ENCODE measurements at places on chromosomes 1 and 21.

DNA sequence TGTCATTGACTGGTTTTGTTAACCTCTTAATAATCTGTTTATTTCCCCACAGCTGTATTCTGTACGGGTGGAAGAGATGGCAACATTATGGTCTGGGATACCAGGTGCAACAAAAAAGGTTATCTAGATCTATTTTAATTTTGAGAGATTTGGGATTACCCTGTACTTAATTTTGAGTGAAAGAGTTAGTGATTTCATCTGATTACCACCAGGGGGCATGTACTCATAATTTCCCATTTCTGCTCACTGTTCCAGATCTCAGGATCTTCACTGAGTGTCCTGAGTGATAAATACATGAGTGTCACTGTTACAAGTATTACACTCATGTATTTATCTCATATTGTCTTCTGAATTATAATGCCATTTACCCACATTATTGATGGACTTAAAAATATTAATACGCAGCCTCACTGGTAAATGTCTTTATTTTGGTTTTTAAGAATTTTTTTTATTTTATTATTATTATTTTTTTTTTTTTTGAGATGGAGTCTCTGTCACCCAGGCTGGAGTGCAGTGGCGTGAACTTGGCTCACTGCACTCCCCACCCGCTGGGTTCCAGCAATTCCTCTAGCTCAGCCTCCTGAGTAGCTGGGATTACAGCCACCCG lies 27.4 kb downstream of the DTL start:
- DNase-seq: no peak

DNA sequence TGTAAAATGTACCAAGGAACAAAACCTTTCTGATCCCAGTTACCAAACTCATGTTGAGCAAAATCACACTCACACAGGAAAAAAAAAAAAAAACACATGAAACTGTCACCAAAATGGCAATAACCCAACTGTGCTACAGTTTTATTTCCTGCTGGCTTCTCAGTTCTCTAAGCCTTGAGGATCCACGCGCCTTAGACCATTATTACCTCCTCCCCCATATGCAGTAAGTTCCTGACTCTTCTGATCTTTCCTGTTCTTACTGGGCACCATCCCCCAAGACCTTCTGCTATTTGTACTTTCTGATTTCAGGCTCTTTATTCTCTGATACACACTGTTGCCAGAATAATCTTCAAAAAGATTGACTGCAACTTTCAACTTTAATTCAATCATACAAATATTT lies 79.6 kb downstream of the SLC45A1 start:
- peak; percentile 15 for DNase-seq

- peak; percentile 59 for DNase-seq
These were observed 112.1 kb downstream of the HLCS start for GRCh38 chr21:36854391-36854790.

- DNase-seq: no peak
These were observed 425 bp downstream of the DDR2 start for GRCh38 chr1:162632698-162633080.

GRCh38 chr1:218524526-218524925 lies 179.4 kb downstream of the TGFB2 start:
- DNase-seq: no peak

- DNase-seq: no peak
These were observed 34.0 kb downstream of the DIRAS3 start for GRCh38 chr1:68016381-68016780.

- DNase-seq: no peak
These were observed 30.4 kb downstream of the JUN start for GRCh38 chr1:58753431-58753866.

DNA sequence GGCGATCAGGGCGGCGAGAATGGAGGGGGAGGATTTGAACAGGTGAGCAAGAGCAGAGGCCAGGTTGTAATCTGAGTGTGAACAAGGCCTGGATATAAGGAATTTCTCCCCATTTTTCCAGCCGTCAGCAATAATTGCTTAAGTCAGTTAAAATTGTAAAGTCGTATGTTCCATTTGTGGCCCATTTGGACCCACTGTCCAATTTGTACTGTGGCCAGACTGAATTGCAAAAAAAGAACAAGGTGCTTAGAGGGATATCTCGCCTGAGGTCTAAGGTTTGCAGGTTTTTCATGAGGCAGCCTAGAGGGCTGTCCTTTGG lies 1.0 kb downstream of the ERVH48-1 start:
- DNase-seq: no peak

GRCh38 chr21:41932191-41932575 lies 21.6 kb downstream of the C2CD2 start:
- DNase-seq: no peak

GRCh38 chr1:92975551-92976232 lies 14.4 kb upstream of the DIPK1A start:
- DNase-seq: no peak

DNA sequence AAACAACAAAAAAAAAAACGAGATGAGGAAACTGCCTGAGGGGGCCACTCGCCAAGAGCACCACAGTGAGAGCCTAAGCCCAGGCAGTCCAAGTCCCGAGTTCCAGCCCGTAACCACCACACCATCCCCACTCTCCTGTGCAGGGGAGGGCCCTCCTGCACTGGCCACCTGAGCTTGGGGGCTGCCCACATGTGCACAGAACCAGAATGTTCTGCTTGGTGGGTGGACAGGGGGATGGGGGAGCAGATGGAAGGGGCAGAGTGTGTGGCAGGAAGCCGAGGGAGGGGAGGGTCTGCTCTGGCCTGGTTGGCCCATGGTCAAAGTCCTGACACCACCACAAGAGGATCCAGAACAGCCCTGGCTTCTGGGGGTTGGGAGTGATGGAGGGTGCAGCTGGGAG lies 17.6 kb downstream of the ADPRS start:
- no peak for DNase-seq

DNA sequence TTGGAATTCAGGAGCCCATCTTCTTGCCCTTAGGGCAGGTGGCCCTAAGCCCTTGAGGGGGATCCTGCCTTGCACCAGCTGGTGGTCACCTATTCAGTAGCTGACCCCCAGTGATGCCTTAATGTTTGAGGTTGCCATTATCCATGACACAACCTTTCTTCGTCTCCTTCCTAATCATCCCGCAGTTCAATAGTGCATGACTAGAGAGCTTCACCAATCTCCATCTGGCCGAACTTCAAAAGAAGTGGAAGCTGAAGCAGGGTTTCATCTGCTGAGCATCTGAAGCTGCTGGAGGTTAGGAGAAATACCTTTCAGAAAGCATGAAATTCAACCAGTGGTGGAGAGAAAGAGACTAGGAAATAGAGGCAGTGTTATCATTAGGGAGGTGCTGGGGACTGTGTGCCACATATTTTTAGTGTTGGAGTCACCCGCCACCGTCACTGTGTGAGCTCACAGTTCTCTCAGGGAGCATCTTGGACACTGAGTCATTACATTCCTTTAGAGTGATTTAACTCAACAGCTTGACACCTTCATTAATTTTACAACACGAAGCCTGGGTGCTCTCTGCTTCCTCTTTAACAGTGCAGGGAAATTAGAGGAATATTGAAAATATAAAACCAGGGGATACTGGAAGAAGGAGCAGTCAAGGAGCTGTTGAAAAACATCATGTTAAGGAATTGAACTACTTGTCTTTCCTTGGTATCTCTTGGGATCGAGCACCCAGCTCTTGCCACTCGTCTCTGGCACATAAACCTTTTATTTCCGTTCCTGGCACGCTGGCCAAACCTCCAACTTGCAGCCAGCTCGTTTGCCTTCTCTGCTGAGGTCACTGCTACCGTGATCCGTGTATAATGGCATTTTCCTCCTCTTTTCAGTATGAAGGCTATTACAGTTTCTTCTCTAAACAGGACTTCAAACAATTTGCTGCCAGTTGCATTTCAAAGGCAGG lies 53.6 kb downstream of the PEX14 start:
- DNase-seq: no peak

DNA sequence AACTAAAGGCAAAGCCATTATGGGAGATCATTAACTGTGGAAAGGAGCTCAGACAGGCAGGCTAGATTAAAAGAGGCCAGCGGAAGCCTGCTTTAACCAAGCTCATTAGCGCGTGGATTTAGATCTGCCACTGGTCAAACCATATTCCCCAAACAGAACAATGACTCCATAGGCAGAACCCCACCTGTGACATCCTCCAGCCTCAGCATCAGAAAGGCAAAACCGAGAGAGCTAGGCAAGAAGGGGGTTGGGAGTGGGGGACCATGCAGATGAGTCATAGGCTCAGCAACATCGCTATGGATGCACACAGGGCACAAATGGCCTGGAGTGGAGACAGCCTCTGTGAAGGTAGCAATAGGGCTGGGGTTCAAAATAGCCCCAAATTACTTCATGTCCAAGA lies 20.6 kb downstream of the MKNK1 start:
- no peak for DNase-seq

GRCh38 chr1:218481116-218481775 lies 136.1 kb downstream of the TGFB2 start:
- DNase-seq: no peak

- no peak for DNase-seq
These were observed 23.4 kb upstream of the MEF2D start for GRCh38 chr1:156523801-156524480.

DNA sequence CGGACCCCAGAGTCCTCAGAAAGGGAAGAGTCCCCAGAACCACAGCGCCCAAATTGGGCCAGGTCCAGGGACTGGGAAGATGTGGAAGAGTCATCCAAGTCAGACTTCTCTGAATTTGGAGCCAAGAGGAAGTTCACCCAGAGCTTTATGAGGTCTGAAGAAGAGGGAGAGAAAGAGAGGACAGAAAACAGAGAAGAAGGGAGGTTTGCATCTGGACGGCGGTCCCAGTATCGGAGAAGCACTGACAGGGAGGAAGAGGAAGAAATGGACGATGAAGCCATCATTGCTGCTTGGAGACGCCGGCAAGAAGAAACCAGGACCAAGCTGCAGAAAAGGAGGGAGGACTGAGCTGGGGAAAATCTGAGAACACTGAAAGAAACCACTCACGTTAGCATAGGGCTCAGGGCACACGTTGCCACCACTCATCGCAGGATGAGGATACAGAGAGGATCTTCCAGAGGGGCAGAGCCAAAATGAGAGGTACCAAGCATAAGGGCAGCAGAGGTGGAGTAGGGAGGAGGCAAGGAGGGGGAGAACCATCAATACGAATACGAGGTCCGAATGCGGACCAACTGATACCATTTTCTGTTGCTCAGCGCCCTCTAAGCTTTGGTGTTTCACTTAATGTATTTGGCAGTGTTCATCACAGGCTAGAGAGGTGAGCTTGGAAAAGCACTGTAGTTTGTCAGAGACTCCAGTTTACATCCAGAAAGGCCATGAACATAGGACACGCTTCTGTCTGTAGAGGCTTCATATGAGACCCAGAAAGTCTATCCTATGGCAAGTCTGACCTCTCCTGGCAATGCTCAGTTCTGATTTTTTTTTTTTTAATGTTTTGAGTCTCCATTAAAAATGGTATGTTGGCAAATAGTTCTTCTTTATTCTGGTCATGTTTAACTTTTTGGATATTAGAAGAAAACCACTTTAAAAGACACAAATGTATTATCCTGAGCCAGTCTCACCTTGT lies 34.7 kb downstream of the STYXL2 start:
- no peak for DNase-seq

GRCh38 chr21:41777951-41778815 lies 11.3 kb upstream of the RIPK4 start:
- peak; percentile 61 for DNase-seq

GRCh38 chr1:65235867-65236805 lies 73.2 kb upstream of the DNAJC6 start:
- DNase-seq: no peak

DNA sequence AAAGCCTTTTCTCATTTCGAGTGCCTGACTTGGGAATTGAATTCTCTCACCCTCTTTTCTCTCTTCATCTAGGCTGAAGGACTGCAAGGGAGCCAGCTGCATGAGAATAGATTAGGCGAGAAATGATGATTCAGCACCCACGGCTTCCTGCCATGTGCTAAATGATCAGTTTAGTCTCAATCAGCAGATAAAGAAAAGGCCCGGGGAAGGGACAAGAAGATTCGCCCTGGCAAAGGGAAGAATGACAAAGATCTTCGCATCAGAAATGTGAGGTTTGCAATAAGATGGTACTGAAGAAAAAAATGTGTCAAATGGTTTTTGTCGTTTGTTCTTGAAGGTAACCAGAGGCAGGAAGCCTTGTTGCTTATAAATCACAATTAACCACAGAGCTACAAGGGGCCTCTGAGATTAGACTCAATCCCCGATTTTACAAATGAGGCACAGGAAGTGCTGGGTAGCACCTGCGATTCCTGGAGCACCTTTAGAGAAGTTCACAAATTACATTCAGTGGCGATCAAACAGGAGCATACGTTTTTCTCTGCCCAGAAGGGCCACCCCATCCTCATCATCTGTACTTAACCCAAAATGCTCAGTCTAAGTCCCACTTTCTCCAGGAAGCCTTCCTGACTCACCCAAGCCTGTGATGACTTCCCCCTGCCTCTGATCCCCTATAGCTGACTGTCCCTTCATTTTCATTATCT lies 183.4 kb downstream of the ZNF281 start:
- DNase-seq: peak; percentile 14

GRCh38 chr21:35226328-35226727 lies 177.2 kb upstream of the RUNX1 start:
- DNase-seq: no peak

GRCh38 chr1:176122282-176122681 lies 84.8 kb downstream of the COP1 start:
- DNase-seq: no peak

DNA sequence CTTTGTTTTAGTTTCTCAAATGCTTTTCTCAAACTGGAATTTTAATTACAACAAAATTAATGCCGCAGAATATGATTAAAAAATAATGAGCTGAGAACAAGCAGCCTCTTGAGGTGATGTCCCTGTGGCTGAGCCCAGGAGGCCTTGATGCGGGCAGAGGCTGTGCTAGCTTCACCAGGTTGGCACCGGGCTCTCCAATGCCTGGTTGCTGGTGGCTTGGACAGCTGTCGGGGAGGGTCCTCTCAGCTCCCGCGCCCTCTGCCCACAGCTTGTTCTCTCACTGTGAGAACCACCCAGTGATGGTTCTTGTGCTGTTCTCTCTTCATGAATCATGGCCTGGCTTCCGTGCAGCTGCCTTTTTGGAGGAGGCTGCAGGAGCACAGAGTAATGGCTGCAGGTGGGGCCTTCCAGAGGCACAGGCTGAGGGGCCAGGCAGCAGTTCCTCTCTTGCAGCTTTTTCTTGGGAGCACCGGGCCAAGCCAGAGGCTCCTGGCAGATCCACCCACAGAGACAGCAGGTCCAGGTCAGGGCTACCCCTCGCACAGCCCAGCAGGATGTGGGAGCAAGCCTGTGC lies 156.3 kb downstream of the PCBP3 start:
- DNase-seq: no peak

- no peak for DNase-seq
These were observed 4.6 kb downstream of the COL18A1 start for GRCh38 chr21:45409466-45410150.

GRCh38 chr1:13495186-13495585 lies 18.6 kb downstream of the LRRC38 start:
- no peak for DNase-seq

GRCh38 chr1:32350785-32351398 lies 11.4 kb downstream of the FAM229A start:
- DNase-seq: no peak

Data from DND-41 (cell line).